Activated T-helper 2 cell treated with anti-CD3 and anti-CD28 coated beads, Interferon-gamma antibody, Interleukin-2, Interleukin-4, amounts not matched to agents 10 μg/mL and 5 μg/mL and 100 μg/mL, durations not matched to agents 14 hours and 24 hours and 36 hours (primary cell): ENCODE measurements at places on chromosomes 6 and 20.

DNA sequence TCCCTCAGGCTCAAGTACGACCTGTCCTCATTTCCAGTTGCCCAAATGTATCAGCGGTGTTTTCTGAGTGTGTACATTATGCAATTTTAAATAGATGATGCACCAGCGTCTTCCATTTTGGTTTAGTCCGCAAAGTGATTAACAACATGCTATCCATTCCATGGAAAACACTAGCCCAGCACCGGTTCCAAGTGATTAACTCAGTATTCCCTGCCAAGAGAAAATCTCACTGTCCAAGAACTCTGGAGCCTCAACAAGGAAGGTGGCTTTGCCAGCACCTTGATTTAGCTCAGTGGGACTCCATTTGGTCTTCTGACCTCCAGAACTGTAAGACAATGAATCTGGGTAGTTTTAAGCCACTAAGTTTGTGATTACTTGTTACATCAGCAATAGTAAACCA is 107.2 kb downstream of the FOXC1 start:
- DNase-seq = no peak

DNA sequence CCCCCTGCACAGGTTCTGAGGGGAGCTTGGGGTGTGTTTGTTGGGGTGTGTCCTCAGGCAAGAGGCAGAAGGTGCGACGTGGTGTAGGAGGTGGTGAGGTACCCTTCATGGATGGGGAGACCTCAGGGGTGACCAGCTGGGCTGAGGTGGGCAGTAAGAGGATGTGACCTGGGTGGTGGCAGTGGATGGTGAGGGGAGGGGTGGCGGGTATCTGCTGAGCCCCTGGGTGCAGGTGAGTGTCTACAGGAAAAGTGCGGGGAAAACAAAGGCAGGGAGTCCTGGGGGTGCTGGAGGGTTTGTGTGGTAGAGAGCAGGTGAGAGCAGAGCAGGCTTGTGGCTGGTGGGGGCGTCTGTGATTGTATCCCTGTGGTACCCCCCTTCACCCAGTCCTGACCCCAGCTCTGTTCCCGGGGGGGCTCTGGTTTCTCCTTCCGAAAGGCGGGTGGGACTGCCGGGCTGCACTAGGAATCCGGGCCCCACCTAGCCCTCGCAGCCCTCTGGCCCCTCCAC is 631 bp downstream of the RAET1L start:
- no peak for DNase-seq

DNA sequence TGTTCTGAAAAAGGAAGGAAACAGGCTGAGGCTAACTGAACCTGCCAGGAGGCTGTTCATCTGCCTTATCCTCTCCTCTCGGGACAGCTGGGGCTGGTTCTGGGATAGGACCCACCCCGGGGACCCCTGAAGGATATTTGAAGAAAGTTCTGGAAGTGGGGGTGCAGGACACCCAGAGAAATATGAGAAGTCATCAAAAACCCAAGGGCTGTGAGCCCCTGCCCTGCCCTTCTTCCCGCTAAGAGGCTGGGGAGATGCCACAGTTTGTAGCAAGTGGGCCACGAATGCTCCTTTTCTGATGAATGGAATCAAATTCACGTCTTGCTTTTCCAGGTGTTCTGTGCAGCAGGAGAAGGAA is 37.9 kb downstream of the TMEM242 start:
- no peak for DNase-seq

DNA sequence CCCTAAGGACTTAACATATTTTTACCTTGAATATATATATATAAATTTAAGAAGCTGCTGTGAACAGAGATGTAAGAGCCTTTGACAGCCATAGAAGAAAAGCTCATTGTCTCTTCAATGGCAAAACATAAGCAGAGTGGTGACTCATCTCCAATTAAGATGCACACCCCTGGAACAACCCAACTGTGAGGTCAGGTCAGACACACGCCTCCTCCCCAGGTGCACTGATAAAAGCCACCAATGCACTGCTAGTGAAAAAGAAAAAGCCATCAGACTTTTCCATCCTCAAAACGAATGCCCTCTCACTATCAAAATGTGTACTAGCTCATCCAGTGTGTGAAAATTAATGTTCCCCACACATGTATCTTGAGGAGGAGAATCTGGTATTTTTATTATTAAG is 100.1 kb downstream of the SMLR1 start:
- DNase-seq = no peak

DNA sequence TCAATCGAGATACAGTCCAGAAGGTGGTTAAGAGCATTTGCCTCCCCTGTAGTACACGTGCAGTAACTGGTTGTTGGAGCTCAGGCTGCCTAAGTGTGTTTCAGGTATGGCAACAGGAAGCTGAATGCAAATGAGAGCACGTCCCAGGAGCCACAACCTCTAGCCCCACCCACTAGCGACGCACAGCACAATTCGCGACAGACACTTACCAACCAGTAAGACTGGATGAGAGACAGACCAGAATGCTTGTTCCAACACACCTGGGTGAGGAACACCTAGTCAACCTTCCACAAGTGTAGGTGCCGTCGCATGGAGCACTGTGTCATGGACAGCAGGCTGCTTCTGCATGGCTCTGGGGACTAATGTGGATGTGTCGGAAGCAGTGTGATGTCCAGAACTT is 7.2 kb upstream of the SERPINB1 start:
- DNase-seq = peak; percentile 64
